ENCODE measurements at places on chromosomes 5 and 9.

GRCh38 chr5:53087621-53088121 is 21.9 kb downstream of the MOCS2 start:
- DNase-seq, result no peak

GRCh38 chr9:84439250-84439649 is 98.7 kb upstream of the SLC28A3 start:
- no peak for DNase-seq

DNA sequence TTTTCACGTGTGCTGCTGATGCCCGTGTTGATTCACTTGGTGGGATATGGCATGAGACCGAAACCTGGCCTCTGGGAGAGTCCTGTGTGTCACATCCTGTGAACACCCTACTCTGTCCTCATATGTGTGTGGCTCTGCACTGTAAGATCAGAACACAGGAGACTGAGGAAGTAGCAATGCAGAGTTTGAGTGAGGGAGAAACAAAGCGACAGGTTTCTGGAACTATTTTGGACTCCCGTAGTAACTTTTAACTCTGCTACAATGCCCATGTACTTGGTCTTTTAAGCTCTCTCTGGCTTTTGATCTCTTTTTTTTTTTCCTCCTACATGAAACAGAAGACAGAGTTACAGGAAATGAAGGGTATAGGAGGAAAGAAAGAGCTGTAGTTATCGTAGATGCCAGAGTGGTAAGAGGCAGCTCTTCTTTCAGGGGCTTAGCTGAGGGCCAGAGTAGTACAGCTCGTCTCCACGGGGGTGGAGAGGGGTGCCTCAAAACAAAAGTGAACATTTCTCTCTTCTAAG is 26.6 kb downstream of the GRAMD2B start:
- DNase-seq, result peak; percentile 43

DNA sequence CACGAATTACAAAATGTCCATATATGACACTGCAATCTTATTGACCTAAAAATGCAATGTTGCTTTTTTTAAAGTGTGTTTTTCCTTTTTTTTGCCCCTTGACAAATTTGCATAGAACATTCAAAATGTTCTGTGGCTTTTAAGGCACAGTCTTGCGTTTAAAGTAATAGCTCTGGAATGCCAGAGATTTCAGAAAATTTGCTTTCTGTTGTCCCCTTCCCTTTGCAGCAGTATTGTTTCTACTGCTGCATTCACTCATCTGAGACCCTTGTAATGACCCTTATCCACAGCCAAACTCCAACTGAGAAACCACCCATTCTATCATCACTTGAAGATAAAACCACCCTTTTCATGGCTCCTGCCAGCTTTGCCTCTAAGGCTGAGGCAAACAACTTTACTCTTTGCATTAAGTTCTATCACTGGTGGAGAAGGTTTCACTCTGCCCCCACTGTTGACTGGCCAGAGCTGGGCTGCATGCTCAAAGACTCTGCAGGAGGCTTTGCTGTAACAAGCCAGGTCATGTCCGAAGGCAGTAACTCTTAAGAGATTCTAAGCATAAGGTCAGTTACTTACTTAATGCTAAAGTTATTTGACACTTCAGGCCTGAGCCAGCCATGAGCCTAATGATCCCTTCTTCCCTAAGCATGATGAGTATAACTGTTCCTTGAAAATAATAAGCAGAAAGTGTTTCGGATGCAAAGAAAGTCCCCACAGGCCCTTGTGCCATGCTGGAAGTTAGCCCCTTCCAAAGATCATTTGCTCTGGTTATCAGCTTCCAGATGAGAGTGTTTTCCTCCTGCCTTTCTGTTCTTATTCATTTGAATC is 101.9 kb downstream of the CD180 start:
- no peak for DNase-seq

DNA sequence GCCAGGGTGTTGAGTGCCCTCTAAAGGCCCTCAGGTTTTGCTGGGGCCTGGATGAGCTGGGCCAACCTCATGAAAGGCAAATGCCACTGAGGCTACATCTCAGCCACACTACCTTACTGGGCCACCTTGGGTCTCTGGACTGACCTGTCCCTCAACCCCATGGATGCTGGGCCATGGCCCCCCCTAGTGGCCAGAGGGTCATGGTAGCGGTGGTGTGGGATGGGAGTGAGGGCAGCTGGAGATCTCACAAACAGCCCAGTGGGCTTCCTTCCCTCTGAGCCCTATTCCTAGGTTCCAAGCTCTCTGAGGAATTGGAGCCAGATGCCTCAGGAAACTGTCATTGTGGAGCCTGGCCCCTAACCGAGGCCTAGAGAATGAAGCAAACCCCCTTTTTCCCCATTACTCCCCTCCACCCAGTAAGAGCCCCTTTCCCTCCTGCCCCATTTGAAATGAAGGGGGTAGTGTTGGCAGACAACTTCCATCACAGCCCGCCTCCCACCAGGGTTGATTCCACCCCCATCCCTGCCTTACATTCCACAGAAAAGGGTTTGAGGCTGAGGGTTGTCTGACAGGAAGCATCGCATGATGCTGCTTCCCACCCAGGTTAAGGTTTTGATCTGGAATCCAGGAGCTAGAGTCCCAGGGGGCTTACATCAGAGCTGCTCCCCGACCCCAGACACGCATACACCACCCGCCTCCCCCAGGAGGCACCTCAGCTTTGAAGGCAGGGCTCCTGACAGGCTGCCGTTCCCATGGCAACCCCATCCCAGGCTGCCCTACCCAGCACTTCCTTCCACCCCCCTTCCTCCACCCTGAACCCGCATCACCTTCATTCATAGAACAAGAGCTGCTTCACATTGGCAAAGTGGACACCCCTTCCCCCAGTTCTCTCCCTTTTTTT is 63.9 kb downstream of the PCDH1 start:
- DNase-seq, result peak; percentile 30

DNA sequence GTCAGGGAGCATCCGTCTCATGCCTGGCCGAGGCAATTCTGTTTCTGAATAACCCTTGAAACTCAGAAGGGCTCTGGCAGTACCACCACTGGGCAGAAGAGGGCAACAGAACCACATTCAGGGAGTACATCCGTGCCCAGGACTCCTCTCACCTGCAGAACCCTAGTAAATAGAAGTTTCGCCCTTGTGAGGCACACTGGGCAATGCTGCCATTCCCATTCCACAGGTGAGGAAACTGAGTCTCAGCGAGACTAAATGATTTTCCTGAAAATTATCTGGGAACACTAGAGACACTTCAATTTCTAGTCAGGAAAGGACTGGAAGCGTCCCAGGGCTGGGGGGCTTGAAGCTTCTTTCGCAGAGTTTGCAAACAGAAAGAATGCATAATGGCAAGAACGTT is 74.7 kb downstream of the FGF1 start:
- DNase-seq, result peak; percentile 60

- peak; percentile 34 for DNase-seq
Measured at GRCh38 chr5:140402258-140403074, 833 bp downstream of the ANKHD1 start.

GRCh38 chr9:109498195-109499092 is at the start of gene PTPN3:
Gene PTPN3 (minus strand): TSS chr9:109498307. CDS start chr9:109463434, 34,873 bp downstream.
- DNase-seq, result no peak

DNA sequence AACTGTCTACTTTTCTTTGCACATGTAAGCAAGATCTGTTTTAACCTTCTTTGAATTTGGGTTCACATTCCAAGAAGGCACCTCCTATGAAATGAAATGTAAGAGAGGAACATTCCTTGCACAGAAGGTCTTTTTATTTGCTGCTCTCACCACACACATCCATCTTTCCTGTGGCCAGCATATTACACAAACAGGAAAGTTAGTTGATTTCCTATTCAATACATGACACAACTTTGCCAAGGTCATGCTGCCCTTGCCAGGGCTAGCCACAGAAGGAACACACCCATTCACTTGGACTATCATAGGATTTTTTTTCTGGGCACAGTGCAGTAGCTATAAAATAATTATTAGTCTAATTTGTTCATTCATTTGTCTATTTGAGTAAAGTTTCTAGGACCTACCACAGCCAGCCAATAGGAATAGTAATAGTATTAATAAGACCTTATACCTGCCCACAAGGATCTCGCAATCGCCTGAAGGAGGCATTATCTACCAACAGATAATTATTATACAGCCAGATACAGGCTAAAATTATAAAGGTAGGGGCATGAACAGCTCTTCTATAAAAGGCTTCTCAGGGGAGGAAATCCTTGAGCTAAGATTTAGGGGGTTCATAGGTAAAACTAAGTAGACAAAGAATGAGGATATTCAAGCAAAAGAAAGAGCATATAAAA is 78.1 kb upstream of the NREP start:
- no peak for DNase-seq

DNA sequence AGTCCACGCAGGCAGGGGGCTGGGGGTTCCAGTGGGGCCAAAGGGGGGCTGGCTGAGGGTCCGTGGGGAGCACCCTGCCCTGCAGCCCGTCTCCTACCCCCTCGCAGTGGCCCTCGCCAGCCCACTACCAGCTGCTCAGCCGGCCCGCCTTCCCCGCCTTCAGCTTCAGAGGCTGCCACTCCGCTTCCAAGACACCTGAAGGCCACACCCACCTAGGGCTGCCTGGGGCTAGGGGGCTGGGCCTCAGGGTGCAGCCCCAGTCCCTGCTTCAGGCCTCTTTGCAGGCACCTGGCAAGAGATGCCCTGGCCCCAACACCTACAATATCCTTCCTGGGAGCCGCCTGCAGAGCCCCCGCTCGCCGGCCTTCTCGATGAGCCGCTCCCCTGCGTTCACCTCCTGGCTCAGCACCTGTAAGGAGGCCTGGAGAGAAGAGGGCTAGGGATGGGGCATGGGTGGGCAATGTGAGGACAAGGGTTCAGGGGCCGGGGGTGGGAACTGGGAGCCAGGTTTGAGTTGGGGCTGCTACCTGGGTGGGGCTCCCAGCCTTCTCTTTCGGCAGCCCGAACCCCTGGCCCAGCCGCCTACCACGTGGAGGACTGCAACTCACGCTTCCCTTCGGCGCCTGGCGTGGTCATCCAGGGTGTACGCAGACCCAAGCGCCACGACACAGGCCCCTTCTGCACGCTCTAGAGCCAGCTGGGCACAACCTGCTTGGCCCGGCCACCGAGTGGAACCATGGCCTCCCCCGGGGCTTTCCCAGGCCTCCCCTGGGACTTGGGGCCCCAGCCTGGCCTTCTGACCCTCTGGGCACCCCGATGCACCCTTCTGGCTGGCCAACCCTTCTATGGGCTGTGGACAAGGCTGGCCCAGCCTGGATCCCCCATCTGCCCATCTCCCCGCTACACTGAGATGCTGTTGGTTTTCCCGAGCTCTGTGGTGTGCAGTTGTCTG is 1.7 kb downstream of the STPG3 start:
- DNase-seq, result no peak

DNA sequence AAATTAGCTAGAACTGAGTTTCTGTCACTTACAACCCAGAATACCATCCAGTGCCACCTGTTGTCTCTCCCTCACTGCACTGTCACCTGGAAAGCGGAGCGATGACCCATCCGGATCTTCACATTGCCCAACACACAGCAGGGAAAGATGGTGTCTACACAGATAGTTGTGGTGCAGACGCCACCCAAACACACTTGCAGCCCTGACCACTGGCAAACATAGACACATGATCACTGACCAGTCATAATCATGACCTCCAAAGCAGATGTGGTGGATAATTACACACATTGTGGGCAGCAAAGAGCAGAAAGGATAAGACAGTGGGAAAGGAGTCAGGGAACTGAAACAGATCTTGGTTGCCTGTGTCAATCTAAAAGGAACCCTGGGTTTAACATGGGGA is 64.7 kb downstream of the GABBR2 start:
- no peak for DNase-seq

GRCh38 chr5:33549982-33550567 is 109.3 kb downstream of the TARS1 start:
- DNase-seq, result no peak

DNA sequence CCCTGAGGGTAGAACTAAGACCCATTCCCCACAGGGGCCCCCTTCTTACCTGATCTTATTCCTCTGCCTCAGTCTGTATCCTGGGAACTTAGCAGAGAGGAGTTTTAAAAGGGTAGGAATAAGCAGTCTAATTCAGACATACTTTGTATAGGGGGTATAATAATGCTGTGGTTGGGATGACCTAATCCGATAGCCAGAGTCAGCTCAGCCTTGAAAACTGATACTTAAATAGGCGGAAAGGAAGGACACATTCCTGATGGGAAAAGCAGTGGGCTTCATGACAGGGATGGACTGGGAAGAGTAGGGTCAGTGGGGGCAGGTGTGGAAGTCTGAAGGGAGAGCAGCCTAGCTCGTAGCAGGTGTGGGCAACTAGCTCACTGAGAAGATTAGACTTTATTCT is 52.2 kb upstream of the TESK1 start:
- no peak for DNase-seq

- no peak for DNase-seq
Measured at GRCh38 chr5:114192108-114192507, 169.8 kb upstream of the KCNN2 start.

DNA sequence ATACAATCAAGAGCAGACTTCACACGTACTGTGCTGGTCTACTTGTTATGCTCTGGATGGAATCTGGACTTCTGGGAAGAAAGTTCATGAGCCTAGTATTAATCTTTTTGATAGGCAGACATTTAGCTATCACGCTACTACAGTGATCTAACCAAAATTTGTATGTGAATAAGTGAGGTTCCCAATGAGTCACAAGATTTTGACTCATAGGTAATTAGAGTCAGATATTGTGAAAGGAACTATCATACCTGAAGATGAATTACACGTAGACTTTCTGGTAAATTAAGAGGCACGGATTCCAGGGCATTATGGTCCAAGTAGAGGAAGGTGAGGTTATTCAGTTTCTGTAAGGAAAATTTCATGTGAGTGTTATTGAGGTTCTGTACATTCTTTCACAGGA is 18.4 kb downstream of the OGN start:
- no peak for DNase-seq

GRCh38 chr9:111980398-111980797 is 83.8 kb downstream of the UGCG start:
- no peak for DNase-seq

DNA sequence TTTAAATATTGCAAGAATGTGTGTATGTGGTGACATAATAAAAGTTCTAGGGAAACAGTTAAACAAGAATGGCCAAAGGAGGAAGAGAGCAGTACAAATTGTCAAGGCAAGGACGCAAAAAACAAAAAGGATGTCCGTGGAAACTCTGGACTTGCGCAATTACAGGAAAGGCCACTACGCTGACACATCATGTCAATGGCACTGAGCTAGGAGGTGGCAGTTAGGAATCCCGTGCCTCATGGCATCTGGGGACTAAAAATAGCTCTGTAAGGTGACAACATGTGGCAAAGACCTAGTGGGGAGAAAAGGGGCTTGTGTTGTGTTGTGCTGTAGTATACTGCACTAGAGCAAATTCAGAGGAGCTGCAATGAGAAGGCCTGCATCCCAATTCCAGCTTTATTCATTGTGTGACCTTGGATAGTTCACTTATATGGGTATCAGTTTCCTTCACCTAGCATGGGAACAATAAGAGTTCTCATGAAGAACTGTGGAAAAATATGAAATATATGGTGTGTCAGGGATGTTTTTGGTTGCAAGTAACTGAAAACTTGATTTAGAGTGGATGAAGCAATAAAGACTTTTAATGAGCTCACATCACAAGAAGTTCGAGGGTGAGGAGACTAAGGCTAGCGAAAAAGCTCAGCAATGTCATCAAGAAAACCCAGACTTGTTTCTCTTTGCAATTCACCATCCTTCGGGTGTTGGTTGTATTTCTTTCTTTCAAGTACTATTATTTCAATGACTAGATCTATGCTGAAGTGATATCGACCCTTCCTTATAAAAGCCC is 124.1 kb upstream of the STC2 start:
- no peak for DNase-seq

Data from activated gamma-delta T cell treated with Interleukin-2 at 50 U/mL for 16 hours (primary cell).